ENCODE measurements at places on chromosomes 1 and 21.

- no peak for DNase-seq
Measured at GRCh38 chr1:224108991-224109390, 4.9 kb upstream of the FBXO28 start.

GRCh38 chr1:116763787-116764465, 9.7 kb downstream of the CD2 start:
- DNase-seq = no peak

DNA sequence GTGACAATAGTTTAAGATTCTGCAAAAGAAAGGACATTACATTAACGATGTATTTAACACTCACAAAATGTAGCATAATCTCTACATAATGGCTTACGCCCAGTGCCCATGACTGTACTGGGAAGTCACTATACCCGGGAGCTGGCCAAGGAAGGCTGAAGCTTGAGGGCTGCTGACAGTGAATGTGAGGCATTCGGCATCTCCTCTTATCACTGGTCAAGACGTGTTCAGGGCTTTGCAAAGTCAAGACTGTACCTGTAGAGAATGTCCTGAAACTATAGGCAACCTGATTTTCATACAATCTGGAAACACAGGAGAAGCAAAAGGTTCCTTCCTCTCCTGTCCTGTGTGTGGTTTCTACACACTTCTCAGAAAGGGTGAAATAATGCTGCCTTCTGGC, 12.7 kb upstream of the IFNGR2 start:
- no peak for DNase-seq

DNA sequence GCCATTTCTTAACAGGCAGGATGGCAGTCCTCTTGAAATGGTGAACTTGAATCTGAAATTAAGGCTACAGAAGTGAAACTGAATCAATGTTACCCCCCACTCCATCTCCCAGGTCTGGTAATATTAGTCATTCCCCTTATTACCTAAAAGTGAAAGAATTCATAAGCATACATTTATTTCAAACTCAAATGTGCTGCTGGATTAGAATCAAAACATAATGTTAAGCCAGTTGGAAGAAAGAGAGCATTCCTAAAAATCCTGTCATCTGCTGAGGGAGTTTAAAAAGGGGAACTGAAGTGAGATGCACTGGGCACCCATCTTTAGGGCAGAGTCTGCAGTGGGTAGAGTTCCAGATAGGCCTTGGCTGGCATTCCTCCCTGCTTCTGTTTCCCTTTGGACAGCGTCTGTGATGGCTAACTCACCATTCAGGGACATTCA, 17.4 kb downstream of the KIAA0319L start:
- DNase-seq = no peak

DNA sequence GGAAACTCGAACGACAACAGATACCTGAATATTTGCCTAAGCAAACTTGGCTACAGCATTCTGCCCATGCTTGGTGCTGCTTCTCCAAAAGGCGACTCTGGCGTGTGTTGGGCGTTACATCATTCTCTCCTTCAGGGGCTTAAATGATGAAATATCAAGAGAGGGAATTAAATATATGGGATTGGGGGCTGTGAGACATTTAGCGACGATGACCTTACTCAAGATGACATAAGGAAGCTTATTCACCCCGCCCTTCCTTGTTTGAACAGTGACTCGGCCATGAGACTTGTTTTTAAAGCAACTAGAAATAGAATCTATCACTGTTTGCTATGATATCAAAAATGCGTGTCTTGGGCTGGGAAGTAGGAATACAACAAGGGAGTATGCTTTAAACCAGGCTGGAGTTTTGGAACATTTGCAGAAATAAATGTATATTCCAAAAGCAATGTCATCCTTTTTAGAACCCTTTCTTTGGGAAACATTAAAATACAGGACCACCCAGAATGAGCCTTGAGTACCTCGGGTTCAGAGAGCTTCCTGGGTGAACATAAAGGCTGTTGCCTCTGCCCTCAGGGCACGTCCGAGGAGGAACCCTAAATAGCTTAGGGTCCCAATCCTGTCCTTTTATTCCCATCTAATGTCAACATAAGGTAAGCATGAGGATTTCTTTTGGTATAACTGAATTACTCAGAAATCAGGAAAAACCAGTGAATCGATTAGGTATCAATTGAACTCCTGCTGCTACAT, 123.3 kb upstream of the SLC45A1 start:
- no peak for DNase-seq
